ENCODE measurements at places on chromosomes 5 and 9.

- DNase-seq = no peak
Observed at GRCh38 chr9:112894041-112894440, 3.4 kb upstream of the SLC46A2 start.

- no peak for DNase-seq
Observed at GRCh38 chr9:132722564-132723065, 52.4 kb downstream of the GTF3C4 start.

DNA sequence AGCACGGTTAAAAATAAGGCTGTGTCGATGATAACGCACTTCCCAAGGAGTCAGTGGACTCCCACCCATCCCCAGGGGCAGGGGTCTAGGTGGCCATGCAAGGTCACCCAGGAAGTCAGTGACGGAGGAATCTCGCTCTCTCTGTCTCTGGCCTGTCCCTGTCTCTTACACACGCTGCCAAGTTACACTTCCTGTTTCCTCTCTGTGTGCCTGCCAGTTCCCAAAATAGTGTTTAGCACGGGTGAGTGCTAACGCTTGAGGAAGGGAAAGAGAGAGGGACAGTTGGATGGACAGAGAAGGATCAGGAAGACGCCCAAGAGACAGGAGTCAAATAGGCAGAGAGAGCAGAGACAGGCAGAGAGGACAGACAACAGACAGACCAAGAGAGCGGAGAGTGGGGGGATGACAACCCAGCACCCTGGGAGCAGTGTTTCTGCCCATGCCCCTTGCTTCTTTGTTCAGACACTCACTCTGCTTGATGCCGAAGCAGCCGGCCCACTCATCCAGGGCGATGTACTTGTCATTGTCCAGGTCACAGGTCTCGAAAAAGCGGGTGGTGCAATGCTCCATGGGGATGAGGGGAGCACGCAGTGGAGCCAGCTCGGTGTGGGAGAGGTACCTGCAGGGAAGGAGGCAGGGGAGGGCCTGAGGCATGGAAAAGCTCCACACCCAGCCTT is 23.0 kb downstream of the SPARC start:
- DNase-seq = no peak

GRCh38 chr5:102547141-102548035 is 48.6 kb upstream of the SLCO6A1 start:
- DNase-seq = no peak

GRCh38 chr9:10041726-10042229 is 571.0 kb downstream of the PTPRD start:
- no peak for DNase-seq

DNA sequence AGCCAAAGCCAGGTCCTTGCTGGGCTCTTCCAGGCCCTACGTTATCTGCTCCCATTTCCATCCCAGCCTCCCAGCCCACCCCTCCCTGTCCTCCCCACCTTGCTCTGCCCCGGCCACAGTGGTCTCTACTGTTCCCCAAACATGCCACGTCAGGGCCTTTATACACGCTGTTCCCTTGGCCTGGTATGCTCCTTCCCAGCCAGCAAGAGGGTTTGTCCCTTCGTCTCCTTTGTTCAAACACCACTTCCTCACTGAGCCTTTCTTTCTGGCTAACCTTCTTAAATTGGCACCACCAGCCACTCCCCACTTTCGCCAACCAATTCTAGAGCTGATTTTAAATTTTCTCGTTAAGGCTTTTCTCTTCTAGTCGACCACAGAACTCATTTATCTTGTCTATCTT is 9.8 kb downstream of the SH2D3C start:
- no peak for DNase-seq

DNA sequence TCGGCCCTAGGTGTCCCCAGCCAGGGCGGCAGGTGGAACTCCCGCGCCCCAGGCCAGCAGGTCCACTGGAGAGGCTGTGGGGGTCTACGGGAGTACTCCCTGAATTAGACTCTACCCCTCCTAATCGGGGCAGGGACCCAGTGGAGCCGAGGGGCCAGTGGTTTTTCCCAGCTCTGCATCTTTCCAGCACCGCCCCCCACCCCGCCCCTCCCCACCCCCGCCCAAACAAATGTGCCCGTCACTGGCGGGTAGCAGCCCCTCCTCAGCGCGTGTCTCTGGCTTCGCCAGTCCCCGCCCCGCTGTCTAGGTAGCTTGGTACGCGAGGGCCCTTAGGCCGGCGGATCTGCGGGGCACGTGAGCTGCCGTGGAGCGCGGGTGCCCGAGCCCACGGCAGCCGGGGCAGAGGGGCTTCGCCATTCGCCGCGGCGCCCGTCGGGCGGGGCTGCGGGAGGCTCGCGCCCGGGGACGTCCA is 7.0 kb downstream of the UNC5A start:
- DNase-seq = peak; percentile 76

DNA sequence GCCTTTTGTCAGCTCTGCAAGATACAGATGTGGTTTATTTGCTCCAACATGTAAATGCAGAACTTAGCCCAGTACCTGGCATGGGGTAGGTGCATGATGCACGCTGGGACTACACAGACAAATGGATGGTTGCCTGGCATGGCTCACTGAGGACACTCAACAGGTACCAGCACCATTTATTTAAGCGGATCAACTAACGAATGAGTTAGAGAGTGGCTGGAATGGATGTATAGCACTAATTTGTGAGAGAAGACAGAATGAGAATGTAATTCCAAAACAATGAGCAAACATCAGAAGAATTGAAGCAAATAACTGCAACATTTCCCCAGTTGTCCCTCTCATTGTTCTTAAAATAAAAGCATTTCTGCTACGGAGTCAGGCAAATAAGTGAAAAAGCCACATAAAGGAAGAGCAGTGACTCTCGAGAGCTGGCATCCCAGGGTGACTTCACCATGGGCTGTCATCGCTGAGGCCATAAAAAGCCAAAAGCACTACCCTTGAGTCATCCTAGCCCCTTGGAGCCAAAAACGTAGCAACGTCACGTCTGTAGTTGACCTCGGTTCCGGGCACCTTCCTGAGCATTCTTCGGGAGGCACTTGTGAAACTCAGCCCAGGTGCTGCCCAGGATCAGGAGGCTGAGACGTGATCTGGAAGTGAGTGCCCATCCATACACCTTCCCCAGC is 290.3 kb downstream of the NSG2 start:
- DNase-seq = no peak

- DNase-seq = peak; percentile 16
Observed at GRCh38 chr9:17613758-17614157, 34.9 kb downstream of the SH3GL2 start.

GRCh38 chr5:76723906-76724305 is 8.0 kb downstream of the F2R start:
- no peak for DNase-seq

GRCh38 chr9:89951675-89952074 is 346.9 kb downstream of the GADD45G start:
- DNase-seq = no peak

- DNase-seq = peak; percentile 19
Observed at GRCh38 chr5:172910828-172911627, 48.2 kb upstream of the RPL26L1 start.

GRCh38 chr9:107137495-107138202 is 145.4 kb upstream of the RAD23B start:
- DNase-seq = peak; percentile 12

GRCh38 chr5:131262953-131263541 is 806 bp upstream of the CDC42SE2 start:
- DNase-seq = peak; percentile 0

DNA sequence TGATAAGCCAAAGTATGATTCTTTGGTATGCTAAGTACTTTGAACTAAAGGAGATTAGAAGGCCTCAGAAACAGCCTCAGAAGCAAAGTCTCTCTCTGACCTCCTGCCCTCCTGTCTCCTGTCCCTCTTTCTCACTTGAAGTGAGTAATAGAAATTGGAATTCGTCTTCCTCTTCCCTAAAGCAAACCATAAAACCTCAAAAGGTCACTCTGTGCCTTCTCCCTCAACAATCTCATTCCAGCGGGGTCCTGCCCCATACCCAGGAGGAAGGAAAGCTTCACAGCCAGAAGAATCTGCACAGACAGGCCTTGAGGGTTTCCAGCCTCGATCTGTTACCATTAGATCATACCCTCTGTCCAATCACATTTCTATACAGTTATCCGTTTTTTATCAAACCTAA is 87.8 kb downstream of the HAPLN1 start:
- no peak for DNase-seq

DNA sequence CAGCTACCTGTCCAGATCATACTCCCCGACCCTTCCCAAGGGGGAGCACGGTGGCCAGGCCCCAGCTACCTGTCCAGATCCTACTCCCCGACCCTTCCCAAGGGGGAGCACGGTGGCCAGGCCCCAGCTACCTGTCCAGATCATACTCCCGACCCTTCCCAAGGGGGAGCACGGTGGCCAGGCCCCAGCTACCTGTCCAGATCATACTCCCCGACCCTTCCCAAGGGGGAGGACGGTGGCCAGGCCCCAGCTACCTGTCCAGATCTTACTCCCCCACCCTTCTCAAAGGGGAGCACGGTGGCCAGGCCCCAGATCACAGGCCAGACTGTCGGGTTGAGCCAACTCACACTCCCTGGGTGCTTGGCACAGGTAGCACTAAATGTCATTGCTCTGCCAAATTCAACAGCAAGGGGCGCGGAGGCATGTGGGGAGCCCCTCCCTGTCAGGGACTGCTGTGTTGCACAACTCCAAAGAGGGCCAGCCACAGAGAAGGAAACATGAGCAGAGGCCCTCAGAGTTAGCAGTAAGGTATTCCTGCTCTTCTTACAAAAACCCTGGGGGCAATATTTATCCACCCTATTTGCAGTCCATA is 136.9 kb downstream of the OLFM1 start:
- no peak for DNase-seq

DNA sequence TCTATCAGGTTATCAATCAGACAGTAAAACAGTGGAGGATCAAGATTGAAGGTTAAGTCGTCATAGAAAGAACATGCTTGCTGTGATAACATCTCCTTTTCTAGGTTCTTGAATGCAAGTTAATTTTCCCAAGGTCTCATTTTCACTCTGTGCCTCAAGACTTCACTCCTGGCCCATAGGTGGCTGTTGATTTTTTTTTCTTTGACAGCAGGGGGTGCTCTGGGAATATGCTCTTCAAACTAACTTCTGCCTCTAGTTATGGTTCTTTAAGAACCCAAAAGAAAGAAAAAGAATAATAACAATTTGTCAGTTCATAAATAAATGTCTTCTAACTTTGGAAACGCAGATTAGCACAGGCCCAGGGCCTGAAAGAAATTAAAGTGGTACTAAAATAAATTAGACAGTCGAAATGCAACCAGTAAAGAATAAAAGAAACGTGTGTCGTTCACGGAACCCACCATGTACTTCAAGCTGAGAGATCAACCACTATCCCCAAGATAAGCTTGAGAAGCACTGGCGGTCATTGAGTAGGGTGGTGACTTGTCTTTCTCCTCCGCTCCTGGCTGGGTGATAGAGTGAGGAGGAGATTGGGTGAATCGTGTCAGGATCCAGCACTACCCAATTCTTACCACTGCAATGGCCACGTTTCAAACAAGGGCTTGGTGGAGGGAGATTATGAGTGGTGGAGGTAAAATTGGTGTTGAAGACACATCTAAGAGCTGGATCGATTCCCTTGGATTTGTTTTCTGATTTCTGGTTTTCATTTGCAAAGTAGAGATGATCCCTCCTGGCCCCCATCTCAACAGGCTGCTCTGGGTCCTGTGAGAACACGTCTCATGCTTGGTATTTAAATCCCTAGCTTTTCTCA is 93.4 kb upstream of the IRX4 start:
- no peak for DNase-seq

DNA sequence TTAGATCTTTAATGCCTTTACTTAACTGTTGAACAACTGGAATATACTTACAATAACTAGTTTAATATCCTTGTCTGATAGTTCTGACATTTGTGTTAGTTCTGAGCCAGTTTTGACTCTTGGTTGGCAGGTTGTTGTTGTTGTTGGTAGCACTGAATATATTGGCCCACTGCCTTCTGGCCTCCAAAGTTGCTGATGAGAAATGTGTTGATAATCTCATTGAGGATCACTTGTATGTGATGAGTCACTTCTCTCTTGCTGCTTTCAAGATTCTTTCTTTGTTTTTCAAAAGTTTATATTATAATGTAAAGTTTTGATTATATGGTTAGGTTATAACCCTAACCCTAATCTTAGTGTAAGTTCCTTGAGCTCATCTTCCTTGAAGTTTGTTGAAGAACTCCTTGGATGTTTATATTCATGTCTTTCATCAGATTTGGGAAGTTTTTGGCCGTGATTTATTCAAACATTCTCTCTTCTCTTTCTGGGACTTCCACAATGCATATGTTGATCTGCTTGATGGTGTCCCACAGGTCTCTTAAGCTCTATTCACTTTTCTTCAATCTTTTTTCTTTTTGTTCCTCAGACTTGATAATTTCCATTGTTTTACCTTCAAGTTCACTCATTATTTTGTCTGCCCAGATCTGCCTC is 149.7 kb downstream of the FGF18 start:
- DNase-seq = no peak

DNA sequence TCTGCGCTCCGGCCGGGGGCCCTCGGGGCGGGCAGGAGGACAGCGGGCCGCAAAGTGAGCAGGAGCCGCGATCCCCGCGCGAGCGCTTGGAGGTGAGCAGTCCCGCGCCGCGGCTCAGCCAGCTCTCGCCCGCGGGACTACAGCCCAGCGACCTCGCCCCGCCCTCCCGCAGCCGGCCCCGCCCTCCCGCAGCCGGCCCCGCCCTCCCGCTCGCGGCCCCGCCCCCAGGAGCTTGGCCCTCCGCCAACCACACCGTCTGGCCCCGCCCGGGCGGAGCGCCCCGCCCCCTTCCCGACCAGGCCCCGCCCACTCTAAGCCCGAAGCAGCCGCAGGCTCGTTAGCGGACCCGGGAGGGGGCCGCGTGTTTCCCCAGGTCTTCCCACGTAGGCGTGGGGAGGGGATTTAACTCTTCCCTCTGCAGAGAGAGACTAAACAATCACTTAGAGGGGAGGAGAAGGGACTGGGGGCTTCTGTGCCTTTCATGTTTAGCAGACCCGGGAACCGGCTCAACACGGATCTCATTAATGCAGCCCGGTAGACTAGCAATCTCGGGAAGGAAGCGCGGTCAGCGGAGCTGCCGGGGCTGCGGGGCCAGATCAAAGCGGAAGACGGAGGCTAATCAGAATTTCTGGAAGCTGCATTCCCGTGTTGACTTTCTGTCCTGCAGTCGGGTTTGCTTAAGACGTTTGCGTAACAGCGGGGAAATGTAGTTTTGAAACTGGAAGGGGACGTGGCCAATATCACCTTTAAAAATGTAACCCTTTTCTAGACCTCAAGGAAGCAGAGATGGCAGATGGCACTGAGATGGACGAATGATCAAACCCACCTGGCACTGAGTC is at the start of gene MYO10:
TSS of gene MYO10 (minus strand) at position 139 of the 839 bp plus-strand sequence. CDS start 480 bp downstream, outside the sequence.
- DNase-seq = peak; percentile 87

- DNase-seq = no peak
Observed at GRCh38 chr5:33772380-33772897, 119.4 kb downstream of the ADAMTS12 start.

DNA sequence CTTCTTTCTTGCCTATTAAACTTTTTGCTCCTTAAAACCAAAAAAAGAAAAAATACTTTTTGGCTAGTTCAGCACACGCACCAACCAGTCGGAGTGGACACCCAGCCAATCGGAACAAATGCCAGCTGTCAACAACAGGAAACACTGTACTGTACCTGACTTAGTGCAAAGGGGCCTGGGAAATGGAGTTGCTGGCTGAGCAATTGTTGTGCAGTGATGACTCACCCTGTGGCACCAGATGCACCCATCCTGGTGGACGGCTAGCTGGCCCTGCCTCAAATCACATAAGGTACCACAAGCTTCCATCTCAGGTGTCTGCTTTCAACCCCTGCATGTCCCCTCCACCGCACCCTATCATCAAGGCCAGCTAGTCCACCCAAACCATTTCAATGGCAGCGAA is 20.9 kb downstream of the FOXE1 start:
- DNase-seq = no peak
